ENCODE measurements at places on chromosomes 13 and 19.

GRCh38 chr13:48993150-48993549 is 17.4 kb downstream of the FNDC3A start:
- no peak for DNase-seq

DNA sequence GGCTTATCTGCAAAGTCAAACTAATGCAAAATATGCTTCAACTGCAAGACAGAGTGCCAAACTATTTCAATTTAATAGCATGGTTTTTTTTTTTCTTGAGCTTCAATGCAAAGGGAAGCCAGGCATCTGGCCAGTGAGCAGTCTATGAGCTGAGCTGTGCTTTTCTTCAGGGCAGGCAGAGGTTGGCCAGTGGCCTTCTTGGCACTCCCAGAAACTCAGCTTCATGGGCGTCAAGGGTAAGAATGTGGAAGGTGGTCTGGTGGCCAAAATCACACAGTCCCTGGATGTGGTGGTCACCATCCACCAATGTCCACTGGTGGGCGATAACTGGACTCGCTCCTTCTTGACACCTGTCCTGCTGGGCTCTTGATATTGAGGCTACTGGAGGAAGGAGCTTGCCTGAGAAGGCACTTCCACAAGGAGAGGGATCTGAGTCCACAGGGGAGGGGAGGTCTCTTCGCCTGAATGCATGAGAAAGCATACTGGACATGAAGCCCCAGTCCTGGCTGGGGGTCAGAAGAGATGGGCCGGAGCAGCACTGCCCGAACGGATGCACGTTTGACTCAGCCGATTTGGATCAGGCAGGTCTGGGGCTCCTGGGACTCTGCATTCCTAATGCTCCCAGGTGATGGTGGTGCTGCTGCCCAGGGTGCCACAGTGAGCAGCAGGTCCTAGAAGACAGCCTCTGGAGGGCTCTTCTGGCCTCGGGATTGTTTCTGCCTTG is 17.1 kb downstream of the COL4A2 start:
- no peak for DNase-seq

GRCh38 chr19:52993342-52994178 is 20.2 kb upstream of the ERVV-1 start:
- DNase-seq, result peak; percentile 70

GRCh38 chr19:55173714-55174409 is 6.2 kb downstream of the SYT5 start:
- no peak for DNase-seq

DNA sequence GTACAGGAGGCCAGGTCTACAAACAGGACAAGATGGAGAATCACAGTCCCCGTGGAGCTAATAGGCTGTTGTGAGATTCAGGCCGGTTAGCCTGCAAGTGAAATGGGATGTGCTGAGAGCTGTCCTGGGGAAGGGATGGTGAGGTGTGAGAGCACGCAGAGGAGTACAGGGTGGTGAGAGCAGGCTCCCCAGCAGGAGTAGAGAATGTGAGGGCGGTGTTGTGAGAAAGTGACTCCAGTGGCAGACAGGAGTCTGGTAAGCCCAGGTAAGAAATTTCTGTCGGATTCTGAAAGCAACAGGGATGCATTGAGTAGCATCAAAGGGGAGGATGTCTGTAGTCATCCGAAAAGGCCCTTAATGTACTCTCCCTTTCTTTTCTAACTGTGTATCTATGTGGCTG is 50.7 kb upstream of the GPR183 start:
- DNase-seq, result no peak

- DNase-seq, result no peak
Measured at GRCh38 chr13:51327961-51328360, 11.5 kb upstream of the SERPINE3 start.

DNA sequence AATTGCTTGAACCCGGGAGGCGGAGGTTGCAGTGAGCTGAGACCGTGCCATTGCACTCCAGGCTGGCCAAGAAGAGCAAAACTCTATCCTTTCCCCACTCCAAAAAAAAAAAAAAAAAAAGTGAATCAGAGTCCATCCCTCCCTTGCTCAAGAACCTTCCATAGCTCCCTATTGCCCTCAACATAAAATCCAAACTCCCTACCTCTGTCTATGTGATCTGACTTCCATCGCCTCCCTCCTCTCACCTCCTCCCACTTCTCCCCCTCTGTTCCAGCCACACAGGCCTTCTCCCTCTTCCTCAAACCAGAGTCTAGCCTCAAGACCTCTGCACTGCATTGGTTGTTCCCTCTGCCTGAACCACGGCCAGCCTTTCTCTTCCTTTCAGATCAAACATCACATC is 10.0 kb upstream of the TLE2 start:
- no peak for DNase-seq

- no peak for DNase-seq
Measured at GRCh38 chr19:772730-773436, 22.0 kb downstream of the MISP start.

- DNase-seq, result no peak
Measured at GRCh38 chr19:42246143-42246921, 3.9 kb upstream of the GSK3A start.

DNA sequence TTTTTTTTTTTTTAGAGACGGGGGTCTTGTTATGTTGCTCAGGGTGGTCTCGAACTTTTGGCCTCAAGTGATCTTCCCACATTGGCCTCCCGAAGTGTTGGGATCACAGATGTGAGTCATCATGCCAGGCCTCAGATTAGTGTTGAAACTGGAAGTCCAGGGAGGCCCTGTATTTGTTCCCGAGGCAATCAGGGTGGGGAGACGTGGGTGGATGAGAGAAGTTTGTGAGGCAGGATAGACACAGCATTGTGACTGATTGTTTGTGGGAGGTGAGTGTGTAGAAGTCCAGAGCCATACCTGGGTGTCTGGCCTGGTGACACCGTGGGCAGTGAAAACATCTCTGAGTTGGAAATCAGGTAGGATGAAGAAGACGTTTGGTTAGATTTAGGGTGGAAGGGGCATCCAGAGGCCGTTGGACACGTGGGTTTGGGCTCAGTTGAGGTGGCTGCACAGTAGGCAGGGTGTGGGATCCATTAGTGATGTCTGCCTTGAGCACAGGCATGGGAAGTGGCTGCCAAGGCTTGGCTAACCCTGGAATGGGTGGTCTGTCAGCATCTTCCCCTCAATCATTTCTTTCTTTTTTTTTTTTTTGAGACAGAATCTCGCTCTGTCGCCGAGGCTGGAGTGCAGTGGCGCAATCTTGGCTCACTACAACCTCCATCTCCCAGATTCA is 12.4 kb downstream of the RTN2 start:
- DNase-seq, result no peak

DNA sequence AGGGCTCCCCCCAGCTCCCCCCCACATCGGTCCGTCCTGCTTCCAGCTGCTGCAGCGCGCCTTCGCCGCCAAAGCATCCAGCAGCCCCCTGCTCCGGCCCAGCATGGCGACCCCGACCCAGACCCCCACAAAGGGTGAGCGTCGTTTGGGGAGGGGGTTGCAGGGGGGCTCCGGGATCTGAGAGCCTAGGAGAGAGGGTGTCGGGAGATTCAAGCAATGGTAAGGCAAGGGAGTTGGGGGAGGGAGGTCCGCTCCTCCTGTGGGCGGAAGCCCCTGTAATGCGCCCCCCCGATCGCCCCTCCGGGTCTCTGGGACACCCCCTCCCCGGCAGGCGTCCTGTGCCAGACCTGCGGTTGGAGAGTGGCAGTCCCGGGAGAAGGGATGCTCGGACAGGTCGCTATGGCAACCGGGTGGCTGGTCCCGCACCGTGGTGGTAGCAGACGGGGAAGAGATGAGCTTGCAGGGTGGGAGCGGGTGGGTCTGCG is at the start of gene FXYD7:
Gene FXYD7, plus strand, starts transcription at position 25 of the 485 bp plus-strand sequence. Its CDS starts 79 bp downstream, at position 104.
- no peak for DNase-seq

DNA sequence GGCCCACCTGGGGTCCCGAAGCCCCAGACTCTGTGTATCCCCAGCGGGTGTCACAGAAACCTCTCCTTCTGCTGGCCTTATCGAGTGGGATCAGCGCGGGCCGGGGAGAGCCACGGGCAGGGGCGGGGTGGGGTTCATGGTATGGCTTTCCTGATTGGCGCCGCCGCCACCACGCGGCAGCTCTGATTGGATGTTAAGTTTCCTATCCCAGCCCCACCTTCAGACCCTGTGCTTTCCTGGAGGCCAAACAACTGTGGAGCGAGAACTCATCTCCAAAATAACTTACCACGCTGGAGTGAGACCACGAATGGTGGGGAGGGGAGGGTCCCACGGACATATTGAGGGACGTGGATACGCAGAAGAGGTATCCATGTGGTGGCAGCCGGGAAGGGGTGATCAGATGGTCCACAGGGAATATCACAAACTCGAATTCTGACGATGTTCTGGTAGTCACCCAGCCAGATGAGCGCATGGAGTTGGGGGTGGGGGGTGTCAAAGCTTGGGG is 1.0 kb upstream of the ICAM5 start:
- no peak for DNase-seq

- no peak for DNase-seq
Measured at GRCh38 chr19:49564616-49565045, 15.7 kb downstream of the NOSIP start.

- no peak for DNase-seq
Measured at GRCh38 chr13:44079413-44080205, 199.9 kb downstream of the LACC1 start.

- DNase-seq, result no peak
Measured at GRCh38 chr19:29528350-29528945, 2.7 kb downstream of the VSTM2B start.

GRCh38 chr13:107864543-107865317 is 350.6 kb downstream of the LIG4 start:
- no peak for DNase-seq
